ENCODE measurements at places on chromosomes 2 and 18.

GRCh38 chr2:161316701-161317100 is 8.5 kb downstream of the PSMD14 start:
- DNase-seq: no peak

GRCh38 chr2:161373942-161374341 is 42.2 kb upstream of the TBR1 start:
- peak; percentile 7 for DNase-seq

GRCh38 chr18:51088410-51088809 is 58.4 kb downstream of the SMAD4 start:
- DNase-seq: no peak

DNA sequence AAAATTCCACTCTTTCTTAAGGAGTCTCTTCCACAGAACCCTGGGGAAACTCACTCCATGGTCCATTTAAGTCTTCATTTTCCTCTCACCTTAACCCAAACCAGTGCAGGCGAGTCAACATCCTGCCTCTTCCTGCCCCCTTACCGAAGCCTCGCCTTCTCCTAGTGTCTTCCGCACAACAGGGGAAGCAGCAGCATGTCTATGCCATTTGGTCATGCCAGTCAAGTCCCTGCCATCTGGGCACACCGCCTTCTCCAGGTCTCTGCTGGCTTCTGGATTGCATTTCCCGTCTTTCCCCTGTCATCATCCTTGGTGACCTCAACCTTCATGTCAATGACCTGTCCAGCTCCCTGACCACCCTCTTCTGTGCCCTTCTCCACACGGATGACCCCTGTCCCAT is 77.3 kb upstream of the FZD7 start:
- no peak for DNase-seq

GRCh38 chr2:74575320-74575719 is 20.8 kb downstream of the DOK1 start:
- no peak for DNase-seq

- no peak for DNase-seq
Observed at GRCh38 chr2:36097022-36097421, 258.6 kb upstream of the CRIM1 start.

- peak; percentile 21 for DNase-seq
Observed at GRCh38 chr2:197777823-197778407, 7.2 kb downstream of the BOLL start.

GRCh38 chr2:10844097-10844496 is 31.5 kb upstream of the PDIA6 start:
- DNase-seq: peak; percentile 27

DNA sequence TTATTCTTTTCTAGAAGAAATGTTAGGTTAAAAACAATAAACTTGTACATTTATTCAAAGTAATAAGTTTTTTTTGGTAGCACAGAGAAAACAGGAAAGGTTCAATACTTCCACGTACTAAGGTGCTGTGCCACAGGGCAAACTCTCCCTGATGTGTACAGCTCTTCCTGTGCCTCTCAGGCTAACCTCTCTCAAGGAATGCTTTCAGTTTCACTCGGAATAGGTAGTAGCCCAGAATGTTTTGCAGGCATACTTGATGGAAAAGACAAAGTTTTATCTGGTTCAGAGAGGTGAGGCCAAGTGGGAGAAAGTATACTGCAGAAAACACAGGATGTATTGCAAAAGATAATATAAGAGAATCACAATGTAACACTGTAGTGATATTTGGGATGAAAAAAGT is 171.0 kb upstream of the ZFP36L2 start:
- DNase-seq: no peak

- no peak for DNase-seq
Observed at GRCh38 chr2:195395362-195395761, 261.7 kb upstream of the SLC39A10 start.

- DNase-seq: no peak
Observed at GRCh38 chr18:36843784-36844183, 14.9 kb downstream of the KIAA1328 start.

- no peak for DNase-seq
Observed at GRCh38 chr2:176409671-176410070, 140.4 kb downstream of the MTX2 start.

- no peak for DNase-seq
Observed at GRCh38 chr2:69114534-69114933, 101.6 kb downstream of the ANTXR1 start.
